Brain pericyte (primary cell): ENCODE measurements at places on chromosomes 1 and 21.

GRCh38 chr1:93414749-93415148, 33.2 kb upstream of the FNBP1L start:
- no peak for DNase-seq

DNA sequence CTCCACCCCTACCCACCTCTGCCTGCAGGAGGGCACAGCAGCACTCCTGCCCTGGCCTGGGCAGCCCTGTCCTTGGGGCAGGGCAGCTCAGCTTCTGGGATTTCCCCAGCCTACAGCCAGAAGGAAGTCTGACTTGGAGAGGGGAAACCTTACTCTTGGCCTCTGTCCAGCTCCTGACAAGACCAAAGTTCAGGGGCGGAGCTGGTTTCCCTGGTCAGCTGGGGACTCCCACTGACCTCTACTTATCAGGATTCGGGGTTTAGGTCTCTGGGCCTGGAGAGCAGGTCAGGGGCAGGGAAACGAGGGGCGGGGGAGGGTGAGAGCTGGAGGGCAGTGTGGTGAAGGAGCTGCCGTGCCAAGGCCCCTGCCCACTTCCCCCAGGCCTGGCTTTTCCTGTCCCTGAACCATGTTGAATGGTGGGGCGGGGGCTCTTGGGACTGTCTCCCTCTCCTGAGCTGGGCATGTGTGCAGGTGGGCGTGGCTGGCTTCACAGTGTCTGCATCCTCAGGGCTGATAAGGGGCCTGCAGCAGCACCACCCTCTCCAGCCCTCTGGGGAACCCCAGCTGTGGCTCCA, 16.8 kb upstream of the ETV3 start:
- no peak for DNase-seq

DNA sequence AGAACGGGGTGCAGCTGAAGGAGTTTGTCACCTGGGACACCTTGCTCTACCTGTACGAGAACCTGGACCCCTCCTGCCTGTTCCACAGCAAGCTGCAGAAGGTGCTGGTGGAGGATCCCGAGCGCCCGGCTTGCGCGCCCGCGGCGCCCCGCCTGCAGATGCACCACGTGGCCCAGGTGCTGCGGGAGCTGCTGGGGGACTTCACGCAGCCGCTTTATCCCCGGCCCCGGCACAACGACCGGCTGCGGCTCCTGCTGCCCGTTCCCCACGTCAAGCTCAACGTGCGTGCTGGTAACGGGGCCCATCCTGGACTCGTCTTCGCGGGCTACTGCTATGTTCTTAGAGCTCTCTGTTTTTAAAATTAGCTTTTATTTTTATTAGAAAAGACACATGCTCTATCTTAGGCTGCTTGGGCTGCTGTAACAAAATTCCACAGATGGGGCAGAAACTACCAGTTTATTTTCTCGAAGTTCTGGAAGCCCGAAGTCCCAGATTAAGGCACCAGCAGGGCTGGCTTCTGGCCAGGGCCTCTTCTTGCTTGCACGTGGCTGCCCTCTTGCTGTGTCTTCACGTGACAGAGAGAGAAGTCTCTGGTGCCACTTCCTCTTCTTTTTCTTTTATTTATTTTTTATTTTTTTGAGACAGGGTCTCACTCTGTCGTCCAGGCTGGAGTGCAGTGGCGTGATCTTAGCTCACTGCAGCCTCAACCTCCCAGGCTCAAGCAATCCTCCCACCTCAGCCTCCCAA, 38.1 kb downstream of the TRPM2 start:
- DNase-seq: no peak

GRCh38 chr1:63063367-63063766, 259.0 kb upstream of the FOXD3 start:
- no peak for DNase-seq

GRCh38 chr1:111888740-111889376, 100.6 kb downstream of the KCND3 start:
- DNase-seq: no peak

- DNase-seq: no peak
These were observed 42.4 kb upstream of the BACH1 start for GRCh38 chr21:29256126-29256910.

GRCh38 chr1:29201595-29202051, 19.9 kb upstream of the SRSF4 start:
- DNase-seq: no peak

- no peak for DNase-seq
These were observed 86.0 kb downstream of the PCNX2 start for GRCh38 chr1:233209481-233209880.

DNA sequence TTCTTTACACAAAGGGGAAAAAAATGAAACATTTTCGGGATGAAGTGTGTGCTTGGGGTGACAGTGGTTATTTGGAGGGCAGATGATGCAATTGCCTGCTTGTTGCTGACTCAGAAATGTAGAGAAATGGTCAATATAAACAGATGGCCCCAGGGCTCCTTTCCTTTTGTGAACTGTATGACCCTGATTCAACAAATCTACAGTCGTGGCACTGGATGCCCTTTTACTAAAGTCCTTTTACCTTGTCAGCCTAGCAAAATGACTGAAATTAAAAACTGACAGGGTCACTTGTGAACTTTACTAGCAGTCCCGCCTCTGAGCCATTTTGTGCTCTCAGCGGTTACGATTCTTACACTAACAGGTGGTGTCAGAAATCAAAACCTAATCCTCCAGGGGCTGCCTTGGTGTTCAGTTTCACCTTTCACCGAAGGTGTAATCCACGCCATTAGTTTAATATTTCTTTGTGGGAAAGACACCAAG, 49.8 kb downstream of the GREM2 start:
- no peak for DNase-seq

DNA sequence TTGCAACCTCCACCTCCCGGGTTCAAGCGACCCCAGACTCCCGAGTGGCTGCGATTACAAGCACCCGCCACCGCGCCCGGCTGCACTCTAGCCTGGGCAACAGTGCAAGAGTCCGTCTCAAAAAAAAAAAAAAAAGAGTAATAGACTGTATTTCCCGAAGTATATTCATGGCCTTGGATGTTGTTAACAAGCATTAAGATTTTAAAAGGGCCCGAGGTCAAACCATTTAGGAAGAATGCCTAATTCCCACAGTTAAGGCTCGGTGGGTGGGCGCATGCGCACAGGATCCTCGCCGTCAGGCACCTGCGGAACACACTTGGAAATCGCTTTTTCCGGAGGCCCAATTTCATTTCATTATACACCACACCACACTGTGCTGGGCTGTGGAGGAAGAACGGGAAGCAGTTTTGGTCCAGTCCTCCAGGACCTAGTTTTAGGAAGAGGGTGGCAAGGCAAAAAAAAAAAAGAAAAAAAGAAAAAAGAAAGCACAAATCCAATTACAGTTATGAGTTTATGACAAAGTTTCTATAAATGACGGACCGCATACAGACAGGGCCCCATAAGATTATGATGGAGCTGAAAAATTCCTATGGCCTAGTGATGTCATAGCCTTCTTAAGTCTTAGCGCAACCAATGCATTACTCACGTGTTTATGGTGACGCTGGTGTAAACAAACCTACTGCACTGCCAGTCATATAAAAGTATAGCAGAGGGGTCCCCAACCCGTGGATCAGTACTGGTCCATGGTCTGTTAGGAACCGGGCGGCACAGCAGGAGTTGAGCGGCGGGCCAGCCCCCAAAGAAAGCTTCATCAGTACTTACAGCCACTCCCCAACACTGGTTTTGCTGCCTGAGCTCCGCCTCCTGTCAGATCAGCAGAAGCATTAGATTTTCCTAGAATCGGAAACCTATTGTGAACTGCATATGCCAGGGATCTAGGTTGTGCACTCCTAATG, 38.2 kb downstream of the H3-3A start:
- no peak for DNase-seq

- no peak for DNase-seq
These were observed 16.0 kb upstream of the ZFYVE9 start for GRCh38 chr1:52125736-52126359.

- DNase-seq: no peak
These were observed 119.9 kb downstream of the ACBD6 start for GRCh38 chr1:180382326-180383115.

DNA sequence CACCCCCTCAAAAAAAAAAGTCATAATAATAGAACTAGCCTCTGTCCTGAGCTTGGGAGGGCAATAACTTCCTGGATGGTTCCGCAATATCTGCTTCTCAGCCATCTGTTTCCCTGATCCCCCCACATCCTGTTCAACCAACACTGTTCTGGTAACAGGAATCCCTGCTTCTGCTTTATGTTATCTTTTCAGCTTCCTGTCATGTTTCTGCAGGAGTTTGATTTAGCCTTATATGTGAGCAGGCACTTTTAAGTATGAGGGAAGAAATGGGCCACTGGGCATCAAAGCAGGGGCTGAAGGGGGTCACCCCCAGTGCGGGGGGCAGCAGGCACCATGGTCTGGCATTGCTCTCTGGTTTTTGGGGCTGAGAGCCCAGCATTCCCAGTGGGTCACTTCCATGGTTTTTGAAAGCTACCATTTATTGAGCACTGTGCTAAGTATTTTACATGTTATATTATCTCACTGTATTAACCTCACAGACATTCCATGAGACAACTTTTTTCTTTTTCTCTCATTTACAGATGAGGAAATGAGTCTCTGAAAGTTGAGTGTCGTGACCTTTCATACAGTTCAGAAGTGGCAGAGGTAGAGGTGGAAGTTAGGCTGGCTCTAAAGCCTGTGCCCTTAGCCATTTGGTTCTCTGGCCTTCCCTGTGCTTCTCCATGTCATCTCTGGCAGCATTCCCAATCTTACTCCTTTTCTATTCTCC, 61.9 kb downstream of the DNTTIP2 start:
- DNase-seq: no peak

DNA sequence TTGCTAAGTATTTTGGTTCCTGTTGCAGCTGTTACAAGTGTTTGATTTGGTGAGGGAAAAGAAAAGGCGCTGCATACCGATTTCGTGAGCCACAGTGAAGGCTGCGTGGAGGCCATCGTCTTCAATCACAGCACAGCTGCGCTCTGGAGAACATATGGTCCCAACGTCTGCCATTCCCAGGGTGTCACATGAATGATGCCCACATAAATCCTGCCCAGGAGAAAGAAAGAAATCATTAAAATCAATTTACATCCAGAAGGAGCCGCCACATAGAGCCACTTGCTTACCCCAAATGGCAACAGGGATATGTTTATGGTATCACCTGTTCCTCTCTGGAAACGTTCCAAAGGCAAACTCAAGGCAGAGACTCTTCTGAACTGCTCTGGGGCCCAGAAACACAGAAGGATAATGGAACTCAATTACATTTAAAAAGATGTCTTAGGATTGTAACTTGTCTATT, 12.2 kb downstream of the ADAMTS5 start:
- no peak for DNase-seq

- DNase-seq: no peak
These were observed 12.4 kb downstream of the TNFRSF8 start for GRCh38 chr1:12075195-12076114.

- no peak for DNase-seq
These were observed 503.7 kb downstream of the SMYD3 start for GRCh38 chr1:246003442-246003730.

DNA sequence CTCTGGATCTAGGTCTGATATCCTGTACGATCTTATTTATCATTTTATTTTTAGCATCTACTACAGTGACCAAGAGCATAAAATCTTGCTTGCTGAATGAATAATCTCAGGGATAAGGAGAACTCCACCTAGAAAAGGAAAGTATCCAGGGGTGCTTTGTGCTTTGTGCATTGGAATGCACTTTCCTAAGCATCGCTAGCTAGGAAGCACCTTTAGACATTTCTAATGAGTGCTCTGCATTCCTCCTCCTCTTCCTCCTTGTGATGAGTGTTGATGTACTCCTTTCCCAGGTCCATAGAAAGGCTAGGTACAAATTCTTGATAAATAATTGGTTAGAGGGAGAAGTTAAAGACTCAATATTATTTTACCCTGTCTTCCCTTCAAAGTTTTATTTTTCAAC, 31.4 kb downstream of the TCEANC2 start:
- no peak for DNase-seq

GRCh38 chr1:50982611-50983010, 12.6 kb downstream of the CDKN2C start:
- DNase-seq: no peak

GRCh38 chr1:23804183-23804835, 3.8 kb upstream of the GALE start:
- DNase-seq: no peak

DNA sequence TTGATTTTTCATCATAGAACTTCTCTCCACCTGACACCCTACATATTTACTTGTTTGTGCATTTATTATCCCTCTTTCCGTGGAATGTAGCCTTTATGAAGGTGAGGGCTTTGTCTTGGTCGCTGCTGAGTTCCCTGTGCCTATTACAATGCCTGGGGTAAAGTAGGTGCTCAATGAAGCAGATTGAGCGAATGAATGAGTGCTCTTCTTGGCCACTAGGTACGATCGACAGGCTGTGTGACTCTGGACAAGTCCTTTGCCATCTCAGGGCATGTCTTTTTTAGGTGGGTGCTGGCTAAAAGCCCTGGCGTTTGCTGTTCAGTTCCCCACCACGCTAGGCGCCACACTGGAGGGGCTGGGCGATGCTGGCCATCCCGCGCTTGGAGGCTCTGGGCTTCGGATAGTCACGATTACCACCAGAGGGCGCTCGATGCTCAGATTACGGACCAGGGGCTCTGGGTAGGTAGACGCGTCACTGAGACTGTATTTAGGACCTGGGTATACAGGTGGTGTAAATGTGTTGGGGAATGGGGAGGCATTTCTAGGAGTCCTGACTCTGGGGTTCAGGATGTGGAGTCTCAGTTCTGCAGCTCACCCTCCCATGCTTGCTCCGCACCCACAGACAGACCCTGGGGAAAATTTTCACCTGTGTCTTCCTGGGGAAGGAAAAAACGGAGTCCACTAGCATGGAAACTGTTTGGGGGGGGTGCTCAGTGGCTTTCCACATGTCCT, 71.0 kb upstream of the CSF3R start:
- DNase-seq: no peak

GRCh38 chr1:25037174-25038074, 107.3 kb upstream of the RUNX3 start:
- DNase-seq: no peak

- no peak for DNase-seq
These were observed 19.0 kb upstream of the GTF2B start for GRCh38 chr1:88910401-88910800.

- DNase-seq: no peak
These were observed 68.2 kb upstream of the COL24A1 start for GRCh38 chr1:86224651-86225310.

GRCh38 chr1:178310685-178311105, 186.1 kb downstream of the CLEC20A start:
- peak; percentile 17 for DNase-seq

GRCh38 chr1:52559875-52560274, 7.0 kb upstream of the TUT4 start:
- DNase-seq: no peak

GRCh38 chr1:30465096-30465495, 258.3 kb downstream of the MATN1 start:
- no peak for DNase-seq

DNA sequence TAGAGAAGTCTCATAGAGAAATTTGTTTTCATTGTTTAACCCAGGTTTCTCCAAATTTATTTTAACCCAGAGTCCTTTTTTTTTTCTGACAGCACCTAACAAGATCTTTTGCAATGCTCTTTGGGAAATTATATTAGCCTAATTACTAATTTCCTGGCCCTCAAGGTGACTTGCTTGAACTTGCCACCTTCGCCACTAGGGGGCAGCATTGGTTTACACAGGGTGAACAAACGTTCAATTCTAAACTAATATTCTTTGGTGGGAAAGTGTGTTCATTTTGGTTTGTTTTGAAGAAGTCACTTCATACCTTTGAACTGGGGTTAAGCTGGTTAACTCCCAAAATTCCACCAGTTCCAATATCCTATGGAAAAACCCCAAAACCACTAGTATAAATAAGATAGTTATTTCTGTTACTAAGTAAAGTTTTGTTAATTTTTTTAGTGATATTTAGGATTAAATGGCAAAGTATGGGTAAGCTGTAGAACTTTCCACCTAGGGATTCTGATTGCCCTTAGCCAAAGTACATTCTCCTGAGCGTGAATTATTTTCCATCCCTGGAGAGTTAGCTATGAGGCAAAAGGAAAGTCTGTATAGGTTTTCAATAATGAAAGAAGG, 13.0 kb downstream of the CCDC190 start:
- no peak for DNase-seq
